Femur (tissue), 1 donor: ENCODE measurements at places on chromosomes 2 and 18.

DNA sequence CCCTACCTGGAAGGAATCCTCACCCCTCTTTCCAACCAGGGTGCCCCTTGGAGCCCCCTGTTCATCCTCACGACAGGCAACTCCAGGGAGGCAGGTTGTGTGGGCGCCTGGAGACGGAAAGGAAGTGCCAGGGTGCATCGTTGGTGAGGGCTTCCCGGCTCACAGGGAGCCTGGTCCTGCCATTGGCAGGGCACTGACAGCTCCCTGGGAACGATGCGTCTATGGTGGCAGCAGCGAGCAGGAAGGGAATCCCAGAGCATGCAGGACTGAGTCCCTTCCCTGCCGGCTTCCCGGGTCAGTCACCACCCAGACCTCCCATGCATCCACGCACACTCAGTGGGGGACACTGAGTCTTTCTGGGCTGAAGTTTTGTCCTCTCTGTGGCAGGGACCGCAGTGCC is 117.6 kb downstream of the INHBB start:
- DNase-seq: no peak

DNA sequence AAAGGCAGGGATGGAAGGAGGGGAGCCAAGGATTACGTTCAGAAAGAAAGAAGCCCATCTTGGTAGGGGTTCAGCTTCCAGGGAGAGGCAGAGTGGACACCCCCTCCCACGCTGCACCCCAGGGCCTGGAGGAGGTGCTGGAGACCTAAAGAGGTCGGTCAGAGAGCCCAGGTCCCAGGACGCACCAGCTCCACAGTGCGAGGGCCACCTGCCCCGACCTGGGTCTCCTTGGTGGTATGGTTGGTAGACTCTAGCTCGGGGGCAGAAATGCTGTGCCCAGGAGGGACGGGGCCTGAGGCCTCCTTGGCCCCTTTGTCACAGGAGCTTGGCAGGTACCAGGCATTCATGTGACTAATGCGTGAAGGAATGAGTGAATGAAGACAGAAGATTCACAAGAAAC is 87.1 kb upstream of the RAB6C start:
- no peak for DNase-seq

GRCh38 chr2:201344663-201345366 is 12.3 kb downstream of the FLACC1 start:
- DNase-seq: peak; percentile 8

DNA sequence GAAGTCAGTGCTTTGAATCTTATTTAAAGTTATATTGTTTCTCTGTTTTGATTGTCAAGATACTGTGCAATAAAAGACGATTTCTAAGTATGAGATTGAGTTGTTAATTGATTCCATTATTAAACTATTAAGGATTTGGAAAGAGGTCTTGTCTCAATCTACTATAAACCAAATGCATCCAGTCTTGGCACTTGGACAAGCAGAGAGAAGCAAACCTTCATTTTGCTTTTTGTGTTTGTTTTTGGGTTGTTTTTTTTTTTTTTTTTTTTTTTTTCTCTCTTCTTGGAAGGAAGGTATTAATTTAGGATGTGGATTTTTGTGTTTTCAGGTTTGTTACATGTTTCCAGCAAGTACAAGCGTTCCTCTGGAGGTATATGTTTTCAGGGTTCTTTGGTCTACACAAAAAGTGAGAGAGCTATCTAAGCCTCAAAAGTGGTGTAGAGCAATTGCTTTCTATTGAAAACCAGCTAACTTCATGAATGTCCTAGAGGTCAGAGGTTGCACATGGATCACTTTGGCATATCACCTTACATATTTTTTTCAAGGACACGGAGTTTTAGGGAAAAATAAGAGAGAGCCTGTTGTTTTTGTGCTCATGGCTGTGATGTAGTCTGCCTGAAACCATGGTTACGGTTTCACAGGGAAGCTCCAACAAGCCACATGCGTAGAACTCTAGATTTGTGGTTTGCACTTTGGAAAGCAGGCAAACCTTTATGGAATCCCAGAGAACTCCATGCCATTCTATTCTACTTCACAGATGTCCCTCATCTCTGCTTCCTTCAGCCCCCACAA is 1.8 kb downstream of the PRKCE start:
- no peak for DNase-seq

DNA sequence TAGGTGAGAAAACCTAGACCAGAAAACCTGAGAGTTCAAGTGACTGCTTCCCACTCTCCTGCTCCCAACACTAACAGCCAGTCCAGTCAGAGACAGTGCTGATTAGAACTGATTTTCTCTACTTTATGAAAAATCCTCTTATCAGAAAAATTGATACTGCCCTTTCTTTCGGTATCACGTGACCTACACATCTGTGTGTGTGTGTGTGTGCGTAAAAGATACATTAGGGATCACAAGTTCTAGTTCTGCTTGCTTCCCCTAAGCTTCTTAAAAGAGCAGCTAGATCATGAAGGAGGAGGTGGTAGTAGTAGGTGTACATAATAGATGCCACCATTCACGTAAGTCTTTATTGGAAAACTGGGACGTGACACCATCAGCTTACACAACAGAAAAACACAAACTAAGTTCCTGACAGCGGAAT is 1.5 kb downstream of the ARL5A start:
- DNase-seq: no peak

DNA sequence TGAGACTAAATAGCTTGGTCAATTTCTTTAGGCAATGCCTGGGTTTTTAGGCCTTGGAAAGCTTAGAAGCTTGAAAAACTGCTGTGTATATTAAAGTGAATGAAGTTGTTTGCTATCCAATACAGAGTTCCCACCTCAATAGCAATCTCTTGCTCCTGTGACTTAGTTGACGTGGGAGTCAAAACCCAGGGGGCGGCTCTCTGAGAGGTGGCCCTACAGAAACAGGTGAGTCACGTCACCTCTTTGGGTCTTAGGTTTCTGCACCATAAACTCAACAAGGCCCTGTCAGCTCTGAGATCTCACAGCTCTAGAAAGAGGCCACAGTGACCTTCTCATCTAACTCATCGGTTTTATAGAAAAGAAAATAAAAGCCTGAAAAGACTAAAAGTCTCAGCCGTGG is 79.6 kb downstream of the ADD2 start:
- no peak for DNase-seq

DNA sequence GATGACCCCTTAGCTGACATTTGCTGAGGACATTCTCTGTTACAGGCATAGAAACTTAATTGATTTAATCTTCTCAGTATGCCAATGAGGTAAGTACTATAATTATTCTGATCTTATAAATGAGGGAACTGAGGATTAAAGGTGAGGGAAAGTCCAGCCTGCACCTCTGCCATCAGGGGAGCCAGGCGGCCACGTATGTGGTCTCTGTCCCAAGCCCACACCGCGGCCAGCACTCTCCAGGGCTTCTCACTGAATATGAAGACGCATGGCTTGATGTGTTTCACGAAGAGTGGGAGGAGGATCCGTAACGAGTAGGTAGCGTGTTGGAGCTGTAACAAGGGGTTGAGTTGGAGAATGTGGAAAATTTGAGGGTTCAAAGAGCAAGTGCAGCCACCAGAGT is 154.4 kb downstream of the TMEM18 start:
- no peak for DNase-seq

GRCh38 chr2:123002660-123003248 is 1022.3 kb upstream of the CNTNAP5 start:
- DNase-seq: no peak

GRCh38 chr2:224354632-224355211 is 47.2 kb downstream of the FAM124B start:
- DNase-seq: no peak

DNA sequence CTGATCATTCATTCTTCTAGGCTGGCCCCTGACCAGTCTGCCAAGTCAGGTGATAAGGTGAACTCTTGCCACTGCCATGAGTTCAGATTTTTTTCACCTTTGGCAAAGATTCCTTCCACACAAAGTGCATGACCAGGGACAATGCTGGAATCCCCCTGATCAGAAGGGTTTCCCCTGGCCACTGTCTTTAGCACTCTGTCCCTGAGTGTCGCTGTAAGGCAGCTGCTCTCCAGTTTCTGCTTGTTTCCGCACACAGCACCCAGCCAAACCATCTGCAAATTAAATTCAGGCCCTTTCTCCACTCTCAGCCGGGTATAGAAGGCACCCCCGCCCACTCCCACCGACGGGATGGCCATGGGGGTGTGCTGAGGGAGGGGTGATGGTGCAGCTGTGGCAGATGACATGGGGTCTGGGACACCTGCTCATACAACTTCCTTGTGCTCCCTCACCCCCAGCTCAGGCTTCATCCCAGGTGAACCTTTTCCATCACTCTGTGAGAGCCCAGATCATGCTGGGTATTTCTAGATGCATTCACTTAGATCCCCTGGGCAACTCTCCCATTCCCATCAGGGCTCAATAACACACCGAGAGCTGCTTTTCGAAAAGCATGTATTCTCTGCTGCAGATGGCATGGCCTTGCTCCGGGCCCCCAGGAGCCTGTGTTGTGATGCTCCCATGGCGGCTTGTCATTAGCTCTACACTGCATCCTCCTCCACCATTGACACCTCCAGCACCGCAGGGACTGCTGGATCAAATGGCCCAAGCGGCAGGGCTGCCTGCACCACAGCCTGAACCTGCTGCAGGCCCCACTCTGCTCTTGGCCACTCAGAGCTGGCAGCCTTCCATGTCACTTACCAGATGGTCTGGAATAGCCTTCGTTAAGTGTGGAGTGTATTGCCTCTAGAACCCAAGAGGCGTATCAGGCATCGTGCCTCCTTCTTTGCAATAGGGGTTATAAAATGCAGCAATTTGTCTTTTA is 52.3 kb upstream of the ROCK2 start:
- peak; percentile 44 for DNase-seq

- no peak for DNase-seq
Observed at GRCh38 chr2:1366546-1367134, 46.6 kb upstream of the TPO start.

DNA sequence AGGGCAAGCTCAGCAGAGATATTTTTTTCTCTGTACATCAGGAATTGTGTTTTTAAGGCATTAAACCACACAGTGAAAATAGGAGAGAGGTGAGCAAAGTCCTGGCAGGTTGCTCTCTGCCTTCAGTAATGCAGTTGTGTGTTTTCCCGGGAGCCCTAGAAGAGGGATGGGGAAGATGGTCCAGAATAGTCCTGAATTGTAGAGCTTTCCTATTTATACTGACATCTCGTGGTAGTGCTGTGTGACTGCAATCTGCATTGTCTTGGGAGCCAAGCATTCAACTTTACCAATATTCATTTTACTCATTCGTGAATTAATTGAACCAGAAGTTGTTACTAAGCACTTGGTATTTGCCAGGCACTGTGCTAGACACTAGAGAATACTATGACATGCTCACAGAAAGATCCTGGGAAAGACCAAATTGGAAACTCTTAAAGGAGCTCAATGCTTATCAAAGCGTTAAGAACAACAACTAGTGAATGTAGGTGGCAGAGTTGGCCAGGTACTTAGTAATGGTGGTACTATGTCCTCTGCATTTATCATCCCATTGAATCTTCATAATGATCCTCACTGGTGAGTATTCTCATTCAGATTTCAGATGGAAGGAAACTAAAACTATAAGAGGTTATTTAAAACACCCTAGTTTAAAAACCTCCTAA is 214.6 kb downstream of the TRIB2 start:
- no peak for DNase-seq

DNA sequence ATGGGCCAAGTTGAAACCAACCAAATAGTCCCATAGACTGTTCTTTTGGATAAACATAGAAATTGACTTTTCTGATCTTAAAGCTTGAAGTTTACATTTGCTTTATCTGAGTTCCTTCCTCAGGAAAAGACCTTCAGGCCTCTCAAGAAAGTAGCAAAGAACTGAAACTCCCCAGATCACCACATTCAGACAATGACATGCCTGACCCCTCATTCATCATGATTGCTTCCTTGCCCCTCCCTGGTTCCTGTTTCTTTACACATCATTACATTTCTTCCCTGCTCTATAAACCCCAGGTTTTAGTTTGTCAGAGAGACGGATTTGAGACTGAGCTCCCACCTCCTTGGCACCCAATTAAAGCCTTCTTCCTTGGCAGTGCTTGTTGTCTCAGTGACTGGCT is 83.6 kb upstream of the ST3GAL5 start:
- no peak for DNase-seq

DNA sequence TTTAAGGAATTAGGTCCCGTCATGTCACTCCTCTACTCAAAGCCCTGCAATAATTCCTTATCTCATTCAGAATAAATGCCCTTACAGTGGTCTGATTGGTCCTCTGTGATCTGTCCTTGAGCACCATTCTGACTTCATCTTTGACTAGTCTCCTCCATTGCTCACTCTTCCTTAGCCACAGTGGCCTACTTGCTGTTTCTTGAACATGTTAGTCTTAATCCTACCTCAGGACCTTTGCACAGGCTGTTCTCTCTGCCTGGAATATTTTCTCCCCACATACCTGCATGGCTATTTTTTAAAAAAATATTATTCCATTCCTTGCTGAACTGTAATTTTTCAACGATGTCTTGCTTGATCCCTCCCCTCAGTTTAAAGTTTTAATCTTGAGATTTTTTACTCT is 48.0 kb downstream of the QPCT start:
- no peak for DNase-seq

DNA sequence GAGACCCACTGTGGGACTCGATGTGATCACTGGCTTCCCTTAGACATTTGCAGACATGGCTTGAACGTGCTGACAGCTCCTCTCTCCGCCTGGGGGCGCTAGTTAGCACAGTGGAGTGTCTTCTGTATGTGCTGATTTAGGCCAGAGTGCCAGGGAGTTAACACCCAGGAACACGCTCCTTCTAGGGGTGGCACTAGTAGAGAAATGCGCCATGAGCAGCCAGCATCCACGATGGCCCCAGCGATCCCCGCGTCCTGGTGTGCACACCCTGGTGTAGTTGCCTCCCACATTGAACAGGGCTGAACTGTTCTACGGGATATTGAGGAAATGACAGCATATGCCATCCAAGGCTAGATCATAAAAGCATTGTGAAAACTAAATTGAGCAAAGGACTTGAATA is 11.4 kb upstream of the NMUR1 start:
- DNase-seq: no peak

- no peak for DNase-seq
Observed at GRCh38 chr2:216659276-216659675, 26.1 kb downstream of the IGFBP2 start.

GRCh38 chr18:44098551-44099098 is 582.1 kb upstream of the SETBP1 start:
- DNase-seq: no peak

DNA sequence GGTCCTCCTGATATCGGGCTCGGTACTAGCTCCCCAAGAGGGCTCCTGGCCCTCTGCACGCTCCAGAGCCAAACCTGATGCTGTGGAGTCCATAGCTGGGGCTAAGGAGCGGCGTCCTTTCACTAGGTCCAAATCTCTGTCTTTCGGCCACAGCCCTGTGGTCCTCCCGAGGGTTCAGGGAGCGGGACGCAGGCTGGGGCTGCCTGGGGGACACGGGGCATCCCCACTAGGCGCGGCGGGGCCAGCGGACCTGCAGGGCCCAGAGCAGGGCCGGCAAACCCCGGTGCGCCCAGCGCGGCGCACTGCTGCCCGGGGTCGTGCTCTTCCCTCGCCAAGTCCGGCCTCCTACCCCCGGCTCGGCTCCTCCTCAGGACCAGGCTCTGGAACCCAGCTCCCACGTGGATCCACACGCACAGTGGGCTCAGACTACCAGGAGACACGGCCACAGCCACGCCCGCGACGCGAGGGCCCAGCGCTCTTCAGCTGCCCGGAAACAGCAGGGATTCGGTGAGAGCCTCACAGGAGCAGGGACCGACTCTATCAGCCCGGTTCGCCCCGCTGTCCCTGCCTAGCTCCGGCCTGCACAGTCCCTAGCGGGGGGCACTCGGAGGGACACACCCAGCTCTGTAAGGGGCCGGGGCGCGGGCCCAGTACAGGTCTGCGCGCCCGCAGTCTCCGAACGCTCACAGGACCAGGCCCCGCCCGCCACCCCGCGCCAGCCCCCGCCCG is 593 bp downstream of the ZNF514 start:
- peak; percentile 66 for DNase-seq
